M059J (cell line): ENCODE measurements at places on chromosomes 7 and 10.

- peak; percentile 60 for DNase-seq
These were observed 780 bp downstream of the CYP3A5 start for GRCh38 chr7:99679032-99679399.

GRCh38 chr7:28747404-28747803, 210.7 kb downstream of the TRIL start:
- DNase-seq = no peak

GRCh38 chr7:115033917-115034459, 112.1 kb downstream of the MDFIC start:
- DNase-seq = no peak

DNA sequence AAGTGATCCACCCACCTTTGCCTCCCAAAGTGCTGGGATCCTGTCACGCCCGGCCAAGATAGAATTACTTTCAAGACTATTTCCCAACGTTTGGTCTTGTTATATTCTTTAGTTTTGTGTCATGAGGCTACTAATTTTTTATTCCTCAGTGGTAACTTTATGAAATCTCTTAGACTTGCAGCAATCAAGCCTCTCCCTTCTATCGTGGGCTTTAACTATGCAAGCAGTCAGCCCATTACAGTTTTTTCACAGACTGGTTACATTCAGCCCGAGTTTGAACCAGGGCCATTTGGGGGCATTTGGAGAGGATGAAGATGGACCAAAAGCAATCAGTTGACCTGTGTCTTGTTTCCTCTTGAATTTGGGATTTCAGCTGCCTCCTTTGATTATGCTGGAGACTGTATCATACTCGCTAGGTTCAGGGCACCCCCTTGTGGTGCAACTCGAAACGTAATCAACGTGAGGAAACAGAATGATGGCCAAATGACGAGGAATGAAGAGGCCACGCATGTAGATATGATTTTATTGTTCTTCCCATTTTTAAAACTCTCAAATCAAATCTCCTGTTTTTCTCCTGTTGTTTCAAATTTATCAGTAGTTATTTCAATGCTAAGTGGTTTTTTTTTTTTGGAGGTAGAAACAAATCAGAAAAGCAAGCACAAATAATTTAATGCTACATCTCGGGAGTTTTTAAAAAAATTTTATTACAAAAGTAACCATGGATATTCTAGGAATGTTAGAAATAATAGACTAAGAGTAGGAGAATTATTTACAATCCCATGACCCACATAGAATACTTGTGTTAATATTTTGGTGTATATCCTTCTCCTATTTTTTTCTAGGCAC, 151.6 kb downstream of the KIAA1217 start:
- DNase-seq = peak; percentile 48

GRCh38 chr7:29445736-29446135, 117.9 kb upstream of the PRR15 start:
- no peak for DNase-seq

DNA sequence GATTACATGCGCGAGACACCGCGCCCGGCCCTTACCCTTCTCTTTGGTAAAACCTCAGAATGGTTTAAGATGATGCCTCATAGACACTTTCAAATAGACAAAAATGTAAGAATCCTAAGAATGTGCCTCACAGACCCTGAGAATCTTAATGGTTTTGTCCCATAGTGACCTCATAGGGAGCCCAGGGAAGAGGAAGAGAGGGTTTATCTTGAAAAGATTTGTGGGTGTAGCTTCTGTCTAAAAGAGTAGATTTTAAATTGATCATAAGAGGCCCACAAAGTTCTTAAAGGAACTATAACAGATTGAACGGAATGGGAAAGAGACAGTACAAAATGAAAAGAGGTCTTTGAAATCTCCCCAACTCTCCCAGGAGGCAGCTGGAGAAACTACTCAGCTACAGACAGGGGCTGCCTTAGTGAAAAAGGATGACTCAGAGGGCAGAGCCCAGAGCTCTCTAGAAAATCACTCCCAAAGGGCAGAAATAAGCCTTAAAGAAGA, 220.6 kb downstream of the ADRA2A start:
- DNase-seq = peak; percentile 10
